Fibroblast of skin of scalp (primary cell): ENCODE measurements at places on chromosomes 11 and 22.

GRCh38 chr11:127338380-127339259 is 338.1 kb upstream of the KIRREL3 start:
- no peak for DNase-seq

GRCh38 chr11:121249039-121249663 is 43.4 kb upstream of the SC5D start:
- DNase-seq, result peak; percentile 51

- DNase-seq, result no peak
Measured at GRCh38 chr22:48045369-48045768, 1282.9 kb downstream of the TBC1D22A start.

- no peak for DNase-seq
Measured at GRCh38 chr11:68980776-68981065, at the start of gene MRGPRD. Gene MRGPRD (minus strand): TSS chr11:68980986. CDS start chr11:68980986, 0 bp downstream.

- DNase-seq, result peak; percentile 25
Measured at GRCh38 chr11:106262852-106263251, 185.4 kb downstream of the AASDHPPT start.

- DNase-seq, result no peak
Measured at GRCh38 chr11:92969293-92969633, 188 bp upstream of the MTNR1B start.

DNA sequence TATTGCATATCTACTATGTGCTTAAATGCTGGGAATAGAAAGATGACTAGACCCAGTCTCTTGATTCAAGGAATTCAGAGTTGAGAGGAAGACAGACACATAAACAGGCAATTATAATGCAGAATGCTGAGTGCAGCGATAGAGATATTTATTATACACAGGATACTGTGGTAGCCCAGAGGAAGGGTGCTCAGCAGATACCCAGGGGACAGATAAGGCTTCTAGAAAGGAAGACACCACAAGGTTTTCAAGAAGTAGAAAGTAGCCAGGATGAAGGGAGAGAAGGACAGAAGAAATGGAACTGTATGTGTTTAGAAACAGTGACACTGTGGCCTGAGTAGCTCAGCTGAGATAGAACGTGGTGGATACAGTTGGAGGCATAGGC is 79.4 kb upstream of the NNMT start:
- DNase-seq, result no peak

- DNase-seq, result no peak
Measured at GRCh38 chr11:108160970-108161566, 39.7 kb downstream of the ACAT1 start.

GRCh38 chr11:77351281-77351886 is 49.9 kb upstream of the GDPD4 start:
- DNase-seq, result peak; percentile 11
